ENCODE measurements at places on chromosomes 2 and 18. TPM values are rescaled to one million over a fixed set of nuclear protein-coding genes. Genes with fewer than 3 reads are reported as not detected.
A peak's percentile ranks its signal among the peaks of the same experiment; 100 is the strongest.

Gene ERMN
- total RNA-seq, result 0.22 TPM

Gene POU3F3
- not detected for total RNA-seq

DNA sequence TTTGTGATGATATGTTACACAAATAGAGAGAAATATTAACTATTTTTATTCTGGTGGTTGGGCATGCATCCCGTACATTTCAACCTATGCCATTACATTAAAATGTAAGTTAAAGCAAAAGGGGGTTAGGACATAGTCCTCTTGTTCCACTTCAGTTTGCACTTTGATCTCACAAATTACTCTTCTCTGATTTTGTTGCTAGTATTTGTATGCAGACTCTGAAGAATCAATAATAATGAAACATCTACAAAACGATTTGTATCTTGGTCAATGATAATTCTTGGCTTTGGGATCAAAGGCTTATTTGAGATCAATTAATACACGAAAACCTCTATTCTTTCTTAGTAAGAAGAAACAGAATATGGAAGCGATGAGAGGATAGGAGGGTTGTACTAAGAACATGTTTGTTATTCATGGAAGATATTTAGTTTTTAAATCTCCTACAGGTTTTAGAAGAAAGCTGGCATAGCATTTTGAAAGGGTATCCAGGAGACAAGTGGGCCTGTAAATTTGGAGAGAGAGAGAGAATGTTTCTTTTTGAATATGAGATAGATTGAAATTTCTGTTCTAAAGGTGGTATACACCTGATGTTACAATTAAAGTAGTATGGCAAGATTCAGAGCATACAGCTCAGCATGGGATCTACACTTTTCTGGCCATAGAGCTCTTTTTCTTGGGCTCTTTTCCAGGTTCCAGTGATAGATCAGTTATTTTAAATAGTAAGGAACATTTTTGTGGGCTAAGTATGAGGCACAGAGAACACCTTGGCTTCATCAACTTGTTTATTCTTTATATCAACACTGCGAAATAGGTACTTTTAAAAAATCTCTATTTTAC, 347.9 kb downstream of the PTPRM start:
- DNase-seq, result no peak
- peaks cover 1% of the 10 kb centered on the region for H3K36me3 ChIP-seq
- no peak overlapping the region for H3K4me3 ChIP-seq
- H3K4me1 ChIP-seq, result peaks cover 3% of the 10 kb centered on the region
- no peak overlapping the region for H3K27ac ChIP-seq

GRCh38 chr2:233965032-233965603, 47.9 kb downstream of the TRPM8 start:
- peak overlapping the region; percentile 64 for H3K27ac ChIP-seq
- H3K4me3 ChIP-seq, result no peak overlapping the region
- peaks cover 4% of the 10 kb centered on the region for H3K27me3 ChIP-seq
- peaks cover 1% of the 10 kb centered on the region for H3K4me1 ChIP-seq

- no peaks in the 10 kb centered on the region for H3K36me3 ChIP-seq
- peaks cover 6% of the 10 kb centered on the region for H3K4me1 ChIP-seq
- no peak overlapping the region for H3K27ac ChIP-seq
- no peak overlapping the region for H3K4me3 ChIP-seq
- DNase-seq, result no peak
- no peaks in the 10 kb centered on the region for H3K27me3 ChIP-seq
Observed at GRCh38 chr18:28637897-28638296, 461.0 kb upstream of the CDH2 start.

DNA sequence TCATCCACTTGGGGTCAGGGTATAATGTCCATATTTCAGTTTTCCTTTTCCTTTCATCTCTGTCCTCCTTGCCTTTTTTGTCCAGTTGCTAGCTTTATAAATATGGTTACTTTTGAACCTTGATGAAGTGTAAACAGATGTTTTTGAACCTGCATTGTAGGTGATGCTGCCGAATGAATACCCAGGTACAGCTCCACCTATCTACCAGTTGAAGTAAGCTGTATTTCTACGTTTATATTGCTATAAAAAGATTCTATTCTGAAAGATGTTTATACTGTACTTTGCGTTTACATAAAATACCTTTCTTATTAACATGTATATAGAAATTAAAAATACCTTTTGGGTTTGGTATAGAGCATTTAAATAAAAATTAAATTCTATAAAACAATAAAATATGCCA, 2.2 kb downstream of the IMPACT start:
- peaks cover 19% of the 10 kb centered on the region for H3K4me1 ChIP-seq
- H3K27me3 ChIP-seq, result peaks cover 14% of the 10 kb centered on the region
- H3K27ac ChIP-seq, result no peak overlapping the region
- peaks cover 13% of the 10 kb centered on the region for H3K36me3 ChIP-seq
- no peak for DNase-seq

All from progenitor cell of endocrine pancreas (in vitro differentiated cells).